Activated naive CD8-positive, alpha-beta T cell treated with anti-CD3 and anti-CD28 coated beads, Interleukin-2, amount 50 U/mL, for 24 hours (primary cell): ENCODE measurements at places on chromosomes 11 and 22.

- no peak for DNase-seq
Observed at GRCh38 chr11:19817265-19817851, 104.7 kb downstream of the NAV2 start.

GRCh38 chr11:29449281-29450074, 567.4 kb downstream of the KCNA4 start:
- DNase-seq, result no peak

GRCh38 chr11:117818041-117818873, 6.3 kb downstream of the FXYD2 start:
- DNase-seq, result peak; percentile 63

GRCh38 chr11:1467270-1467669, 19.3 kb downstream of the MOB2 start:
- no peak for DNase-seq

GRCh38 chr11:111448831-111449557, 63.2 kb downstream of the BTG4 start:
- no peak for DNase-seq

- no peak for DNase-seq
Observed at GRCh38 chr22:45329530-45329936, 19.8 kb downstream of the FAM118A start.

GRCh38 chr11:64758330-64759079, 1.3 kb downstream of the PYGM start:
- DNase-seq, result no peak

- no peak for DNase-seq
Observed at GRCh38 chr11:116976941-116977570, 121.2 kb downstream of the SIK3 start.

DNA sequence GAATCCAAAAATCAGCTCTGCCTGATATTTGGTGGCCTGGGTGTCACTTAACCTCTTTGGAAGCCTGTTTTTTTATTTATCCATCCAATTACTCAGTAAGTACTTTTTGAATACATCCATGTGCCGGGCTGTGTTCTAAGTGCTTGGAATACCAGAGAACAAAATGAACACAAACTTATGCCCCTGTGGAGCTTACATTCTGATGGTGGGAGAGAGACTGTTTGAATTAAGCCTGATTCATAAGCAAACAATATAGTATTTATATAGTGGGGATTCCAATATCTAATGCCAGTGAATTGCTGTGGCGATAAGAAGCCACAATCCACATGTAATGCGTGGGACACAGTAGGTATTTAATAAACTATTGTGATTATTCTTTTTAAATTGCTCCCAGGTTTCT, 19.4 kb downstream of the KCNJ5 start:
- no peak for DNase-seq

GRCh38 chr22:29207243-29207550, 1.5 kb downstream of the EMID1 start:
- no peak for DNase-seq

DNA sequence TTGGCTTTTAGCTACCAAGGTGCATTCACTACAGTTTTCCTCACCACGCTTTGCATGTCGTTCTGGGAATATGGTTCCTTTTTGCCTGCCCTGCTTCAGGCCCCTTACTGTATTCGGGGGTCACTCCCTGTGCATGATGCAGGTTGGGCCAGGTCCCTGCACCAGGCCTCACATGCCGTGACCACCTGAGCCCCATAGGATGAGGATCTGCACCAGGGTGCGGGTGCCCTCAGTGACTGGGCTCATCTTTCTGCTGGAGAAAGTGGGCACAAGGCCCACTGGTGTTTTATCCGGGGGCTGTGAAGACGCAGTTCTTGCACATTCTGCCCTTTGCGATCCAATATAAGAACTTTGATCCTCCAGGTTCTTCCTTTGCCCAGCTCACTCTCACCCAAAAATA, 45.7 kb upstream of the CABP7 start:
- no peak for DNase-seq

- peak; percentile 43 for DNase-seq
Observed at GRCh38 chr22:19430890-19431541, 517 bp downstream of the HIRA start.

DNA sequence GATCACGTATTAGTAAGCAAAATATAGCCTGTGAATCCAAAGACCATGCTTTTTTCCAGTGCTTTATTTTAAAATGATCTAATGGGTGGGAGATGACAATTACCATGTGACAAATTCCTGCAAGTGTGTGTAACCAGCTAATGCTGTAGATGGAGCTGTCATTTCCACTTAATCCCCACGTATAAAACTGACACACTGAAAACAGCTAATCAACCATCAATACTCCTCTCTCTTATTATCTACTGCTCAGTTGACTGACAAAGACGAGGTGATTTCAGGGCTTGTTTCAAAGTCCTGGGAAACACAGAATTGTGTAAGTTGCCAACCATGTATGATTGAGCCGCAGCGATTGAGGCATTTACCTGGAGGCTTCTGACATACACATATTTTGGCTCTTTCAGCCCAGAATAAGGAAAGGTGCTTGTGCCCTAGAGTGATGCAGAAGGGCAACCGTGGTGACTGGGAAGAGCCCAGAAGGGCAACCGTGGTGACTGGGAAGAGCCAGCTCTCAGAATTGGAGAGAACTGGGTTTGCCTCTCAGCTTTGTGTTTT, 9.7 kb downstream of the SLN start:
- DNase-seq, result no peak

- no peak for DNase-seq
Observed at GRCh38 chr11:75189108-75189507, 38.2 kb downstream of the SLCO2B1 start.

- DNase-seq, result no peak
Observed at GRCh38 chr11:98090861-98091505, 929.8 kb upstream of the CNTN5 start.

DNA sequence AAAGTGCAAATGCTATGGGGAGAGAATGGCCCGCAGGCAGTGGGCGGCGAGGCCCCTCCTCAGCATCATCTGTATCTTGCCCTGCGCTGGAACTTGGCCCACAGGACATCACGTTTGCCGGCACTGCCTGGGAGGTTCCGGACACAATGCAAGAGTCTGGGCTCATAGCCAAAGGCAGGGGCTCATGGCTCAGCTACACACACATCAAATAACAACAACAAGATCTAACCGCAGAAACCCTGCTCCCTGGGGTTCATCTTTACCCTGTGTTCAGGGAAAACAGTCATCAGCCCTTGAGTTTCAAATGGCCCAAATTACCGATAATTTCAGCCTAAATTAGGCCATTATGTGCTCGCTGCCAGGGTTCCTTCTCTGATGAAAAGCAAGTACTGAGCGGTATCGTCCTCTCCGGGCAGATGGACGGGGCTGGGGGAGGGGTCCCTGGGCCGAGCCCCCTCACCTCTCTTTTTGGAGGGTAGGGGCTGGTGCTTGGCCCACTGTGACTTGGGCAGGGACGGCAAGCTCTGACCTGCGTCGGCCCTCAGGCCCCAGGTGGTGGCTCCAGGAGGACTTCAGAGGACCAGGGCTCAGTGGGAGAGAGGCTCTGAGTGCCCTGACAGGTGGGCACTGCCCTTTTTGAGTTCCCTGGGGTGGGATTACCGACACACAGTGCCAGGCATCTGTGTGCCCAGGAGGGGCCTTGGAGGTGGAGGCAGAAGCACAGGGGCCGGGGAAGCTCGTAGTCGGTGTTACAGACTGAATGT, 25.0 kb upstream of the GAL start:
- DNase-seq, result no peak

DNA sequence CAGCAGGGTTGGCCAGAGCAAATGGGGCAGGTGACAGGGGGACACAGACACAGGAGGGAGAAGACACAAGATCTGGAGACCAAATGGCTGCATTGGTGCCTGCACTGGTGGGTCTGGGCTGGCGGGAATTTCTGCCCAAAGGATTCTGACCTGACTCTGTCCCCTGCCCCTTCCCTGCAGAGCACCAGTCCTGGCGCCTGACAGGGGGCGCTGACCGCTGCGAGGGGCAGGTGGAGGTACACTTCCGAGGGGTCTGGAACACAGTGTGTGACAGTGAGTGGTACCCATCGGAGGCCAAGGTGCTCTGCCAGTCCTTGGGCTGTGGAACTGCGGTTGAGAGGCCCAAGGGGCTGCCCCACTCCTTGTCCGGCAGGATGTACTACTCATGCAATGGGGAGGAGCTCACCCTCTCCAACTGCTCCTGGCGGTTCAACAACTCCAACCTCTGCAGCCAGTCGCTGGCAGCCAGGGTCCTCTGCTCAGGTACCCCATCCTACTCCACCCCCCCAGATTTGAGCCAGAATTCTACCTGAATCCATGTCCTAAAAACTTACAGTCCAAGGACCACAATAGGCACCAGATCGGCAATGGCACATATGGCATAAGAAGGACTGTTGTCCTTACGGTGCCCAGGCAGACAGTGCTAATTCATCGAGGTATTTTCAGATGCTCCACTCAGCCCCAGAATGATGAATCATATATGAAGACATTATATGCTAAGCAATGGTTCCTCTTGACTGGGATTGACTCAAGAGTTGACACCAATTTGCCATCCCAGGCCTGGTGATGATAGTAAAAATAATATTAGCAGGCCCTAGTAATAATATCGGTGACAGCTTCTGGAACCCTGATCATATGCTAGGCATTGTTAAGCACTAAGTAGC, 38.2 kb downstream of the CD6 start:
- no peak for DNase-seq

GRCh38 chr11:94946812-94947211, 26.5 kb downstream of the CWC15 start:
- no peak for DNase-seq

DNA sequence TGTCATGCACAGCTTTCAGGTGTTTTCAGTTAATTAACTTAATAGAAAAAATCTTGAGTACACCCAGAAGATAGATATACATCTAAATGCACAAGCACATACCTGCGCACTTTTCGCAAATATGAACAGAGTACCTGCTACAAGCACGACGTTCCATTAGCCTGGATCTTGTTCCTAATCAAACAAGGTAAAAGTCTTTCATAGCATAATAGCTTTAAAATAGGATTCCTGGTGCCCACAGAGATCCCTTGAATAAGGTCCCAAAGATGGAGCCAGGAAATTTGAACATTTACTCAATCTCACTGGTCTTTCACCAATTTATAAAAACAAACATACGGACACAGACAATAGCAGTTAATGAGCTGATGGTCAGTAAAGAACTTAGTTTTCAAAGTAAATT, 689.8 kb upstream of the CHORDC1 start:
- no peak for DNase-seq

DNA sequence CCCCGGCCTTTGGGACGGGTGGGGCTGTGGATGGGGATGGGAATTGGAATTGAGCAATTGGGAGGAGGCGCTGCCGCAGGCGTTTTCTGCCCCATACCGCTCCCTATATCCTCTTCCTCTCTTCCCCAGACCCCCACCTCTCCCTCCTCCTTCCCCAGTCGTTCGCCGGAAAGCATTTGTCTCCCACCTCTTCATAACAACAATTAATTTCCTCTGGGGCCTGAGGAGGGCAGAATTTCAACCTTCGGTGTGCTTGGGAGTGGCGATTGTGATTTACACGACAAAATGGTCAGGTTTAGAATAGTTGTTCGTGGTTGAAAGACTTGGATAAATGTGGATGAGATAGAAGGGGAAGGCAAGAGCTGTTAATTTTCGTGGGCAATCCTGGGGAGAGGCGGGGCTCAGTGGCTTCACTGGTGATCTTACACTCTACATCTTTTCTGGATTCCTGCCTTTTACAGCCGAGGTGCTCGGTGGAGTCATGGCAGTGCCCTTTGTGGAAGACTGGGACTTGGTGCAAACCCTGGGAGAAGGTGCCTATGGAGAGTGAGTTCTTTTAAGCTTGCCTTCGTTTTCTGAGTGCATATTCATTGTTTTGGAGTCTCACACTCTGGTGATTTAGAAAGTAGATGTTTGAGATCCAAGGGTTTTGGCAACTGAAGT, 1.5 kb downstream of the CHEK1 start:
- no peak for DNase-seq

DNA sequence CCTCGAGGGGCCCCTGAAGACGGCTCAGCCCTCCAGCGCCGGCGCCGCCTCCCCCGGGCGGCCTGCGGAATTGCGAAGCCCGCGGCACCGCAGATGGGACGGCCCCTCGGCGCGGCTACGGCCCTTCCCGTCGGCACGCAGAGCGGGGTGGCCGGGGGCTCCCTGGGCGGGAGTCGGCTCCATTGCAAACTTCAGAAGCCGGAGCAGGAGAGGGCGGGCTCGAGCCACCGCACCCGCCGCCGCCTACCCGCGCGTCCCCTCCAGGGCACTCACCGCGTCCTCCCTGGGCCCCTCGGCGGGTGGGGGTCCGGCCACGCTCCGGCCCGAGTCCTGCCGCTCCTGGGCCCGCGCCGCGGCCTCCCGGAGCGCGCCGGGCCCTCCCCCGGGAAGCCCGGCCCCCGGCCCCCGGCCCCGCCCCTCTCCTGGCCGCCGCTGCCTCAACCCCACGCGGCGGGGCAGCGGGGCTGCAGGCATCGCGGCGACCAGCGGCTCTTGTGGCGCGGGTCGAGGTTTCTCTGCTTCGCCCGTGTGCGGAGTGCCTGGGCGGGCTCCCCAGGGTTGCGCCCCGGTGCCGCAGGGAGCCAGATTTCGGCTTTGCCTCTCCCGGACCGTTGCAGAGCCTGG, at the start of gene PACSIN3:
Gene PACSIN3, minus strand, starts transcription at position 359 of the 624 bp plus-strand sequence. CDS start 3,707 bp downstream, outside the sequence.
- peak; percentile 61 for DNase-seq

DNA sequence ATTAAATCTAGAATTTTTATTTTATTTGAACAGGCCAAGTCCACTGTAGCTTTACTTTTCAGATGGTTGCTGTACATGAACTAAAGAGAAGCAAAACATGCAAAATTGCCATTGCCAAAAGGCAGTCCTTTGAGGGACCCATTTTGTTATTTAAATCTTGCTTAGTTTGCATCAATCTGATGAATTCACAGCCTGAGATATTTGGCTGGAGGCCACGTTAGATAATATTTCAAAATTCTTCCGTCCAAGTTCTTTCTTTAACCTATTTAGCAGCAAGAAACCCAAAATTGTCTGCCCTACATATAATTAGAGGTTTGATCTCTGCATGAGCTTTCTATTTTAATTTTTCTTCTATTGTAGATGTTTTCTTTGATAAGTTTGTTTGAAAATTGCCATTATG, 1706.9 kb upstream of the RAG2 start:
- DNase-seq, result no peak

DNA sequence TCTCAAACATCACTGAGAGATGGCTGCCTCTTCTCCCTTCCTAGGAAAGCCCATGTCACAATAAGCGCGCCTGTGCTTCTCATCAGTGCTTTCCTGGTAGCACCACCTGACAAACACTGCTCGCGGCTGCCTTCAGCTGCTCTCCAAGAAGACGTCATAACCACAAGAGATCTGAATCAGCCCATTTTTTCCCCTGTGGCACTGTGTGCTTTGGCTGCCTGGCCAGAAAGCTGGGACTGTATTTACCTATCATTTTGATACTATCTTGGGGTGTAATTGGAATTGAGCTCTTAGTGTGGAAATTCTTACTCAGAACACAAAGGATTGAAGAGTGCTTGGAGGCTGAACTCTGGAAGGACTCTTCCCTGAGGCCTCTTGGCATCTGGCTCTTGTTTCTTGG, 50.3 kb upstream of the EHF start:
- peak; percentile 6 for DNase-seq

DNA sequence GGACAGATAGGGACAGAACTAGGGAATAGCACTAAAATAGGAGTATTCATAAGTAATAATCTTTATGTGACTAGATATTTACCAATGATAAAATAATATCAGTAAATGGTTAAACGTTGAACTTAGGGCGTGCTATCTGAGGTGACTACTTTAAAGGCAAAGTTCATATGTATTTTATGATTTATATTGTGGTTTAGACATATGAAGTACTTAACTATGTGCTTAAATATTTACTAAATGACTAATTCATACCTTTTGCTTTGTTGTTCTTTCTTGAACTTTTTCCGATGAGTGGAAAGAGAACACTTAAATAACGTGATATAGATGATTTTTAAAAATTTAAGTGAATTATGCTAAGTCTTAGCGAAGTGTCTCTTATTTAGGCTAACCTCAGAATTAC, 14.7 kb downstream of the LUZP2 start:
- DNase-seq, result no peak
